ENCODE measurements at places on chromosomes 5 and 9. TPM values are rescaled to one million over a fixed set of nuclear protein-coding genes. Genes with fewer than 3 reads are reported as not detected.

The TSLP gene
- total RNA-seq = 0.22 TPM

DNA sequence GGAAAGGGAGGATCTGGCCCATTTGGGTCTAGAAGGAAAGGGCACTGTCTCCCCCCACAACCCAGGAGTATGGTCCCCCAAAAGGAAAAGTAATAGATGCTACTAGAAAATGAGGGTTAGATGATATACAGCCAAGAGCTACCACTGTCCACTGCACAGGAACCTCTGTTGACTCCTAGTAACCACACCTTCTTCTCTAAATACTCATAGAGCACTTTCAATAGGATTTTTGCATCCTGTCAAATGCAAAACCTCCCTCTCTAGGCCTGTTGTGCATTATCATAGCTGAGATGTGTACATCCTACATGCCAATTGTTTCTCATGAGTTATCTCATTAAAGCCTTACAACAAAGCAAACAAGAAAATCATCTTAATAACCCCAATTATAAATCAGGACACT lies 66.8 kb downstream of the THBS4 start:
- H3K27ac ChIP-seq = no peak overlapping the region
- H3K4me1 ChIP-seq = no peaks in the 10 kb centered on the region
- no peak for DNase-seq
- no peaks in the 10 kb centered on the region for H3K36me3 ChIP-seq

GRCh38 chr5:2008851-2009629 lies 126.3 kb upstream of the IRX4 start:
- no peak for DNase-seq
- no peaks in the 10 kb centered on the region for H3K36me3 ChIP-seq
- no peak overlapping the region for H3K27ac ChIP-seq
- no peaks in the 10 kb centered on the region for H3K4me1 ChIP-seq

GRCh38 chr5:65355301-65355700 lies 126.4 kb downstream of the ADAMTS6 start:
- H3K36me3 ChIP-seq = no peaks in the 10 kb centered on the region
- no peak overlapping the region for H3K4me3 ChIP-seq
- no peaks in the 10 kb centered on the region for H3K27me3 ChIP-seq
- no peak for DNase-seq

Measured in colonic mucosa (tissue), 4 donors.